ENCODE measurements at places on chromosomes 12 and 14.

GRCh38 chr14:69536971-69537370 lies 37.7 kb downstream of the CCDC177 start:
- peak; percentile 57 for ATAC-seq

DNA sequence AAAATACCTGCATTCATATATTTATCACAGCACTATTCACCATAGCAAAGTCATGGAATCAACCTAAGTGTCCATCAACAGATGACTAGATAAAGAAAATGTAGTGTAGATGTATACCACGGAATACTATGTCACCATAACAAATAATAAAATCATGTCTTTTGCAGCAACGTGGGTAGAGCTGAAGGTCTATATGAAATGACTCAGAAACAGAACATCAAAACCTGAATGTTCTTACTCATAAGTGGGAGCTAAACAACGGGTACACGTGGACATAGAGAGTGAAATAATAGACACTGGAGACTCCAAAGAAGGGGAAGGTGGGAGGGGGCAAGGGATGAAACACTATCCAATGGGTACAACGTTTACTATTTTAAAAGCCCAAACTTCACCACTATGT lies 37.9 kb downstream of the SLC38A1 start:
- no peak for ATAC-seq

GRCh38 chr12:2963760-2964292 lies 4.6 kb downstream of the TEAD4 start:
- peak; percentile 54 for ATAC-seq

- ATAC-seq = no peak
Measured at GRCh38 chr12:70443062-70443673, 77.1 kb downstream of the KCNMB4 start.

DNA sequence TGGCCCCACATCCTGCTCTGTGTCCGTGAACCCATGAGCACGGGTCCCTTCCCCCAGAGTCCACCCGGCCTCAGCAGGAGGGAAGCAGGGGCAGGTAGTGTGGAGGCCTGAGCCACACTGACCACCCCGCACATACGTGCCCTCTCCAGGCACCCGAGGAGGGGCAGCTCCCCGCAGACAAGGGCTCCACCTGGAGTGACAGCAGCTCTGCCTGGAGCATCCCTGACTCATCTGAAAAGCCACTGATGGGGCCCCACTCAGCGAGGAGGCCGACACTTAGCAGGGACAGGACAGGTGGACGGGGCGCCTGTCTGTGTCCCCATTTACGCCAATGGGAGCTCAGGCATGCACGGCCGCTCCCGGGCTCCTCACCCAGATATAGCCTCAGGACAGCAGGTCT lies 237.6 kb upstream of the SFSWAP start:
- ATAC-seq = no peak

DNA sequence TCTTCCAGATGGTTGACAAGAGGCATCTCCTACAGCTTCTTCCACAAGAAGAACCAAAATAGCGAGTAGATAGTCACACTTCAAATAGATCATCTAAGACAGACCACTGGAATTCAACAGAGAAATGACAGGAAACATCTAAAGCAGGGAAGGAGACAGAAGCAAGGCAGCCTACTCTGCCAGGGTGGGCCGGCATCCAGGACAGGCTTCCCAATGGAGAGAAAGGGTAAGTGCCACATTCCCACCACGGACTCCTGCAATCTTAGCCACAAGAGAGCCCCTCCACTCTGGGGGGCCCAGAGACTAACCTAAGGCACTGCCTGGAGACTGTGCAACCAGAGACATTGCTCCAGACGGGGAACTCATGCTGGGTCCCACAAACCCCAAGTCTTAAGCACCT lies 154.5 kb downstream of the NDUFA12 start:
- no peak for ATAC-seq

DNA sequence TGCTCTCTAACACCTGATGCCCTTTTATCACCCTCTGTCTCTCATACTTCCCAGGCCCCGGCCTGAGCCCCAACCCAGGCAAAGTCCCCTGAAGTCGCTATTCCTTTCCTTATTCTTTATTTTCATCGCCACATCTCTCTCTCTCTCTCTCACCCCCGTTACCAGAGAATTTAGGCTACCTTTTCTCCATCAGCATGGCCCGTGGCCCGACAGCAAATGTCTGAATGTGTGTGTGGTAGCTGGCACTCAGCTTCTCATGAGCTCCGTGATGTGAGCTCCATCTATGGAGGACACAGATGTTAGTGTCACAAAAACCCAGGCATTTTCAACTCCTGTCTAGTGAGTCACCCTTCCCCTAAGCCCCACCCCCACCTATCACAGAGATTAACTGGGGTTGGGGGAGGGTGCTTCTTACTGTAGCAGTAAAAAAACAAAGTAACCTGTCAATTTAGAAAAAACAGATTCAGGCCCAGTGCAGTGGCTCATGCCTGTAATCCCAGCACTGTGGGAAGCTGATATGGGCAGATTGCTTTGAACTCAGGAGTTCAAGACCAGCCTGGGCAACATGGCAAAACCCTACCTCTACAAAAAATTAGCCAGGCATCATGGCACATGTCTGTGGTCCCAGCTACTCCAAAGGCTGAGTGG lies 53.8 kb downstream of the VCPKMT start:
- peak; percentile 73 for ATAC-seq

- no peak for ATAC-seq
Measured at GRCh38 chr14:104817930-104818713, 17.2 kb downstream of the ZBTB42 start.

DNA sequence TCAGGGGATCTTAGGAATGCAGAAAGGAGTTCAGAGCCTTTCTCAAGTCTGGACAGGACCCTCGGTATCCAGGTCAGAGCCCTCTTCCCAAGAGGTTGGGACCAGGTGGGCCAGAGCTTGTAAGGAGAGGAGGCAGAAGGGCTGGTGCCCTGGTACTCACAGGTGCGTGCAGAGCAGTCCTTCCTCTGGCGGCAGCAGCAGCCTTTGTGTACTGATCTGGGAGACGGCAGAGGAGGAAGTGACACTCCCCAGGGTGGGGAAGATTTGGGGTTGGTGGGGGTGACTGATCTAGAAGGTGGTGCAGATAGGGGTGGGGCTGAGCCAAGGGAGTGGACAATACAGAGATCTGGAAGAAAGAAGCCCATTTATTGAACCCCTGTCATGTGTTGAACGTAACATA lies at the start of gene ITGB7:
Gene ITGB7 (minus strand): TSS at position 210 of the 400 bp plus-strand sequence. CDS start 6,808 bp downstream, outside the sequence.
- ATAC-seq = peak; percentile 67

DNA sequence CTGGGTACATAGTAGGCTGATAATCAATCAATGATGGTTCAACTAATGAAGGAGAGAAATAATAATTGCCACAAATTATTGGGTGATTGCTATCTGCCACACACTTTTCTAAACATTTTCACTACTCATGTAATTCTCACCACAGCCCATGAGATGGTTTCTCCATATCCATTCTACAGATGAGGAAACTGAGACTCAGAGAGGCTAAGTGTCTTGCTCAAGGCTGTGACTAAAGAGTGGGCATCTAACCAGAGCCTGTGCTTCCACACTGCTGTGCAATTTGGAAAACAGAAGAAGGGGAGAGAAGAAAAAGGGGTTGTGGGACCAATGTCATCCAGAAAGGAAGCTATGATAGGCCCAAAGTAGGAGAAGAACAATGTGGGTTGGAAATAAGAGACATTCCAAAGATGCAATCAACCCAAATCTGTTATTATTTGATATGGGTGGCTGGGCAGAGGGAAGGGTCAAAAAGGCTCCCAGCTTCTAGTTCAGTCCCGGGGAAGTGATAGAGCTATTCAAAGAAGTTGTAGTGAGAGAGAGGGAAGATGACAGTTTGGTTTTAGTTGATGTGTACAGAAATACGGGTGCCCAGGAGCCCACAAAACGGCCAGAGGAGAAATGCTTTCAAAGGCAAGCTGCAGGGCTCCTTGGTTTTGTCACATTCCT lies 483 bp upstream of the NR1H4 start:
- no peak for ATAC-seq

GRCh38 chr12:57099047-57099714 lies 10.3 kb downstream of the NAB2 start:
- ATAC-seq = no peak

- ATAC-seq = no peak
Measured at GRCh38 chr12:32265951-32266350, 133.4 kb upstream of the FGD4 start.

- ATAC-seq = no peak
Measured at GRCh38 chr14:90774316-90774715, 41.9 kb downstream of the TTC7B start.

DNA sequence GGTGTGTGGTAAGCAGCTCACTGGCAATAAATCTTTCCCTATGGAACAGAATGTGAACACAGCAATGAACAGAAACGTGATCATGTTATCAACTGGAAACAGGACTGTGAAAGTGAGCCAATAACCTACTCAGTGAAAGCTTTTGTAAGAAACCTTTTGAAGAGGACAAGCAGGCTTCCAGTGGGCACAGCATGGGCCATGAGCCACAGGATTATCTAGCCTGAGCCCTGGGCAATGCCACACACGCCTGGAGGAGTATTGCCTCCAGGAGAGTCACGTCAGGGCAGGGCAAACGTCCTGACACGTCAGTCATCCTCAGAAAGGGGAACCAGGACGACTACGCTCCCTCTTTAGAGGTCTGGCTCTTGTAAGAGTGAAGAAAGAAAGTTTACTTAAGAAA lies 32.3 kb downstream of the NRDE2 start:
- ATAC-seq = peak; percentile 40

DNA sequence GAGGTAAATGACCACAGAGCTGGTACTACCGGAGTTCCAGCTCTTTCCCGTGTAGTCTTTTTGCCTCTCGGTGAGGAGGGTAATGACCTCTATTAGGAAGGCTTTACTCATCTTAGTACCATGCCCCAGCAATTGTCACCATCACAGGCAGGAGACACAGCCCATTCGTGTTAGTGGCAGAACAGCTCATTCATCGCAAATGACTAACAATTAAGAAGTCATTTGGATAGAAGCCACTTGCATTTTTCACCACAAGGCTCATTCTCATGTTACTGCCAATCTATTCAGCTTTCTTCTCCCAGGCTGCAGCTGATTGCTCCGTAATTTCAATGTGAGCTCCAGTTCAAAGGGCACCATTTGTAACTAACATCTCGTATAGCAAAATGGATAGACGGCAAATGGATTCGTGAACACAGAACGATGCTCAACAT lies 718.8 kb upstream of the TMEM132C start:
- ATAC-seq = no peak

- no peak for ATAC-seq
Measured at GRCh38 chr12:103547929-103548328, 39.1 kb upstream of the STAB2 start.

DNA sequence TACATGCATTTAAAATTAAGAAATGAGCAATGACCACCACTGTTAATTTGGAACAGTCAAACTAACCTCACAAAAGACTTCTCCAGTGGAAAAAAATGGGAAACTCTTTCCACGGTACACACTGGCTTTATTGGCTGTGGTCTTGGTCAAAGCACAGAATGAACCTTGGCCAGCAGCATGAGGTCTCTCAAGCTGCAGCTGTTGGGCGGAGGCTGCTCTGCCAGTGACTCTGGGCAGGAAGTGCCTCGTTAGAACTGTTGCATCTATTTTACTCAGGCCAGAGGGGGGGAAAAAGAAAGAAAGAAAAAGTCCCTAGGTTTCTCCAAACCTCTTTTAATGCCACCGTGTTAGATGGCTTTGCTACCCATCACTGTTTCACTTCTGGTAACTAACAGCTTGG lies 279.8 kb upstream of the DIO2 start:
- ATAC-seq = no peak

GRCh38 chr14:86038387-86039042 lies 508.6 kb downstream of the FLRT2 start:
- ATAC-seq = peak; percentile 69

DNA sequence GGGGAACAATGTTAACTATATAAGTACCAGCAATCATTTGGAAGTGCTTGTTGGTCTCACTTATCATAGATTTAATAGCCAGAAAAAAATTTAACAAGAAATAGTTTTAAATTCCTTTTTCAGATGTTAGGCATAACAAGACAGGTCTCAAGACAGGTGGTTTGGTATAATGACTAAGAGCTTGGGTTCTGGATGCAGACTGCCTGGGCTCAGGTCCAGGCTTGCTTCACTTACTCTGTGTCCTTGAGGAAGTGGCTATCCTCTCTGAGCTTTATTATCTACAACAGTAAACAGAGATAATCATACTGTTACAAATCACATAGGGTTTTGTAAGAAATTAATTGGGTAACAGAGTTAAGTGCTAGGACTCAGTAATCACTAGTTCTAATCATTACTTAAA lies 338.0 kb upstream of the FLRT2 start:
- no peak for ATAC-seq

- ATAC-seq = peak; percentile 43
Measured at GRCh38 chr14:35814371-35815005, 5.4 kb upstream of the RALGAPA1 start.

- no peak for ATAC-seq
Measured at GRCh38 chr12:29612912-29613311, 115.4 kb upstream of the OVCH1 start.

DNA sequence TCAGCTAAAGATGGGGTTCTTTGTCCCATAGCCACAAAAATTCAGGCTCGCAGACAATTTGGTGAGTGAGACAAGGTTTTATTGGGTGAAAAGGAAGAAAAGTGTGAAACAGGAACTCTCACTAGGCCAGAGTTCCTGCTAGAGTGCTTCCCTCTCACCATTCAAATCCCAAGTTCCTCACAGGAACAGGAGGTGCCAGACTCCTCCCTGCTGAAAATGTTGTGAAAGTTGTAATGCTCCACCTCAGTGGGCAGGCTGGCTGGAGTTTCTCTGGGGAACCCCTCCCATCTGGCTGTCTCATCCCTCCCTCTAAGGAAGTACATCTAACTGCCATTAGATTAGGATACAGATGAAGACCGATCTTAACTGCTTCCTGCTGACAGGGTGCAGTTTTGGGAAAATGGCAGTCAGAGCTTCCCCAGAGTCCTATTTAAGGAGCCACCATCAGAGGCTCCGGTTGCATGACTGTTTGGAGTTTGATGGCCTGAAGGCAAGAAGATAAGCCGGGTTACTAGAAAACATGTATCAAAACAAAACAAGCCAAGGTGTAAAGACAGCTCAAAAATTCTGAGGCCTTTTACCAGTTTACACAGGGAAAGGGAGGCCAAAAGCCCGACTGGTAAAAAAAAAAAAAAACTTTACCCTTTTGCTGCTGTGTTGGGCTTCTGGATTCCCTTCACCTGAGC lies 127.6 kb downstream of the FSCB start:
- ATAC-seq = no peak

- ATAC-seq = no peak
Measured at GRCh38 chr12:43786899-43787693, 19.0 kb downstream of the TWF1 start.

- ATAC-seq = no peak
Measured at GRCh38 chr14:67710209-67710608, 8.5 kb downstream of the RDH12 start.

GRCh38 chr12:132429602-132429945 lies 60.4 kb upstream of the FBRSL1 start:
- peak; percentile 4 for ATAC-seq

- no peak for ATAC-seq
Measured at GRCh38 chr12:7403466-7403865, 40.5 kb downstream of the CD163L1 start.

GRCh38 chr12:85509081-85509856 lies 229.2 kb downstream of the ALX1 start:
- no peak for ATAC-seq

DNA sequence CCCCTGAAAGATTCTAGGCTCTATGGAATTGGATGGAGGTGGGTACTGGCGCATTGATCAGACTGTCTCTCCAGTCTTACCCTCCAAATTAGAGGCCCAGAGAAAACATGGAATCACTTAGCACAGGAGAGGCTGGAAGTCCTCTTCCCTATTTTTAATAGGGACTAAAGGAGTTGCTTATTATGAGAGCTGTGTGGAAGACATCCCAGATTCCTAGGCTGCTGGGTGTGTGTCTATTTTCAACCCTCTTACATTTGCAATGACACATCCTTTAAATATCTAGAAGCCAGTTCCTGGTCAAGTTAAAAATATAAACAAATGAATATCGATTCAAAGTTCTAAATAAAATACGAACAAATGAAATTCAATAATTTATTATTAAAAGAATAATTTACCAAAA lies 58.3 kb upstream of the ARID2 start:
- no peak for ATAC-seq

Measured in esophagus mucosa (tissue), 1 donor.